Lung (tissue), 17 donors: ENCODE measurements at places on chromosomes 7 and 10. TPM values are rescaled to one million over a fixed set of nuclear protein-coding genes. Genes with fewer than 3 reads are reported as not detected.
A peak's percentile ranks its signal among the peaks of the same experiment; 100 is the strongest.

DNA sequence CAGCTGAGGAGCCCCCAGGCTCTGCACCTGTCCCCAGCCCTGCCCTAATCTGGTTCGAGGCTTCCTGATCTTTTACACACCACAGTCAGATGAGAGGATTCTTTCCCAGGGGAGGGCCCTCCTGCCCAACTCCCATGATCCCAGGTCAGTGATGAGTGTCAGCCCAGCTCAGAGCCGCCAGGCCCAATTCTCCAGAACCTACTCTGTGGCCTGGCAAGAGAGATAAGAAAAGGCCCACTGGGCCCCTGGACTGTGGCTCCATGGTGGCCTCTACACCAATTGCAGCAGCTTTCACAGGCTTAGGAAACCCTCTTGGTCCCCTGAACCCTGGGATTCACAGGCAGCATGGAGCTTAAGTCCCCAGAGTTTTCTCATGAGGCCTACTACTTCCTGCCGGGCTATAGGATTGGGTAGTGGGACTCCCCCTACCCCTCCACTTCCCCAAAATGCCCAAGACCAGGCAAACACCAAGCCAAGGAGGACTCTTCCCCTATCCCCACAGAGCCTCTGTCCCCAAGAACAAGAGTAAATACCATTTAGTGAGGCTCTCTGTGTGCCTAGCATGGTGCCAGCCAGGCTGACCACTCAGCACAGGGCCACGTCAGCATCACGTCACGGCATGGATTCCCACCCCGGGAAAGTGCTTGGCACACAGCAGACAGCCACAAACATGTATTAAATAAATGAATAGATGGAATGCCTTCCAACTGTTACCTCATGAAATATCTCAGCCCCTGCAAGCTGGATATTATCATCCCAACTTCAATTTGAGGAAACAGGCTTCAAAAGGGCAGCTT, 100.0 kb downstream of the GRID1 start:
- no peak for DNase-seq
- H3K36me3 ChIP-seq: no peaks in the 10 kb centered on the region
- no peaks in the 10 kb centered on the region for H3K4me1 ChIP-seq
- H3K27ac ChIP-seq: no peak overlapping the region

- H3K4me1 ChIP-seq: no peaks in the 10 kb centered on the region
- no peaks in the 10 kb centered on the region for H3K36me3 ChIP-seq
- H3K4me3 ChIP-seq: no peak overlapping the region
- no peak for DNase-seq
- no peak overlapping the region for H3K27ac ChIP-seq
- H3K27me3 ChIP-seq: no peaks in the 10 kb centered on the region
Observed at GRCh38 chr7:85765698-85766298, 578.9 kb upstream of the SEMA3D start.

GRCh38 chr7:86833360-86833759, 189.7 kb downstream of the GRM3 start:
- H3K4me3 ChIP-seq: no peak overlapping the region
- H3K36me3 ChIP-seq: no peaks in the 10 kb centered on the region
- DNase-seq: peak; percentile 62

GRCh38 chr10:48608279-48608681, 3.4 kb upstream of the ARHGAP22 start:
- H3K4me1 ChIP-seq: no peaks in the 10 kb centered on the region
- H3K27ac ChIP-seq: no peak overlapping the region
- peaks cover 30% of the 10 kb centered on the region for H3K27me3 ChIP-seq
- no peaks in the 10 kb centered on the region for H3K36me3 ChIP-seq

- H3K4me1 ChIP-seq: peaks cover 9% of the 10 kb centered on the region
- DNase-seq: no peak
- H3K27me3 ChIP-seq: no peaks in the 10 kb centered on the region
- no peak overlapping the region for H3K4me3 ChIP-seq
Observed at GRCh38 chr7:152672626-152673025, 3.3 kb downstream of the XRCC2 start.

DNA sequence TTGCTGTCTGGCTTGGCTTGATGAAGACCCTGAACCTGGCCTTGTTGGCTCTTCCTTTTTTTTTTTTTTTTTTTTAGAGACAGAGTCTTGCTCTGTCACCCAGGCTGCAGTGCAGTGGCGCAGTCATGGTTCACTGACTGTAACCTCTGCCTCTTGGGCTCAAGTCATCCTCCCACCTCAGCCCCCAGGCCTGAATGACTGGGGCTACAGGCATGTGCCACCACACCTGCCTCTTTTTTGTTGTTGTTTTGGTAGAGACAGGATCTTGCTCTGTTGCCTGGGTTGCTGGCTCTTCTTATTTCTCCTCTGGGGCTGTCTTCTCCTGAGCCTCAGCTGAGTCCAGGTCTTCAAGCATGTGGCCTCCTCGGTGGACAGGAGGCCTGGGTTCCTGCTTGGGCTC, 44.7 kb downstream of the PRF1 start:
- no peak overlapping the region for H3K4me3 ChIP-seq
- DNase-seq: no peak
- H3K27ac ChIP-seq: no peak overlapping the region
- peaks cover 5% of the 10 kb centered on the region for H3K36me3 ChIP-seq

DNA sequence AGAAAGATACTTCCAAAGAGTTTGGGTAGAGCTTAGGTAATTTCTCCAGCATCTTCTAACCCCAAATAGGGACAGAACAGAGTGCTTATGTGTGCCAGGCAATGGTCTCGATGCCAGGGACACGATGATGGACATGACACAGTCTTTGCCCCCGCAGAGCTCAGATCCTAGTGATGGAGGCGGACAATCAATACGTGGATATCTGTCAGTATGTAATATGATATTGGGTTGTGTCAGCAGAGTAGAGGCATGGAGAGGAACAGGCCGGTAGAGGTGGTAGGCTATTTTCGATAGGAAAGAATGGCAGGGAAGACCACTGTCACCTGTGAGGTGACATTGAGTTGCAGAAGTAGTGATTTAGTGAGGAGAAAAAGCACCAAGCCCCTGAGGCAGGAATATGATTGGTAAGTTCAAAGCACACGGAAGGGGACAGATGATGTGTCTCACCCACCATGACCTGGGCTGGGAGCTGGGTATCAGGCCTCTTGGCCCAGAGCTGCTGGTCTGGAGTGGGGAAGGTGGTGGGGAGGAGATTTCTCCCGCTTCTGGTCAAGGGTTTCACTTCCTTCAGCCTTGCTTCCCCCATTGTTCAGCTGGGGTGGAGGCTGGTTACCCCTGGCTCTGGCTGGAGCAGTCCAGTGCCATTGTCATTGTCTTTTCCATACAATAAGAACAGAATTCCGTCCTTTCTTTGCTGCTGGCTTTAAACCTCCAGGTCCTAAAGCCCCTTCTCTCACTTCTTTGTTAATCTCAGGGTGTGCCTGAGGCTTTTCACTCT, 36.0 kb upstream of the SRGN start:
- no peaks in the 10 kb centered on the region for H3K36me3 ChIP-seq
- H3K27me3 ChIP-seq: no peaks in the 10 kb centered on the region
- no peak for DNase-seq
- no peaks in the 10 kb centered on the region for H3K4me1 ChIP-seq

GRCh38 chr10:24502006-24502405, 221.7 kb downstream of the ARHGAP21 start:
- H3K4me1 ChIP-seq: no peaks in the 10 kb centered on the region
- H3K4me3 ChIP-seq: no peak overlapping the region
- peak; percentile 36 for DNase-seq
- no peak overlapping the region for H3K27ac ChIP-seq

GRCh38 chr10:26214004-26214403, 2.6 kb upstream of the GAD2 start:
- H3K36me3 ChIP-seq: no peaks in the 10 kb centered on the region
- no peak for DNase-seq
- no peak overlapping the region for H3K27ac ChIP-seq
- H3K27me3 ChIP-seq: peaks cover 92% of the 10 kb centered on the region
- no peaks in the 10 kb centered on the region for H3K4me1 ChIP-seq

DNA sequence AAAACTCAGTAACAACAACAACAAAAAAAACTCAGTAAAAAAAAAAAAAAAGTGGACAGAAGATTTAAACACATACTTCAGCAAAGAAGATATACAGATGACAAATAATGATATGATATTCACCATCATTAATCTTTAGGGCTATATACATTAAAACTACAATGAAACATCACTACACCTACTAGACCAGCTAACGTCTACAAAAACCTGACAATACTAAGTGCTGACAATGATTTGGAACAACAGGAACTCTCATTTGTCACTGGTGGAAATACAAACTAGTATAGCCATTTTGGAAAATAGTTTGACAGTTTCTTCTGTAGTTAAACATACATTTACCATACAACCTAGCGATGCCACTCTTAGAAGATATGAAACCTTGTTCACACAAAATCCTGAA, 171.8 kb upstream of the RHEB start:
- H3K27me3 ChIP-seq: no peaks in the 10 kb centered on the region
- H3K36me3 ChIP-seq: no peaks in the 10 kb centered on the region
- no peak overlapping the region for H3K27ac ChIP-seq
- H3K4me3 ChIP-seq: no peak overlapping the region
- H3K4me1 ChIP-seq: peaks cover 18% of the 10 kb centered on the region

DNA sequence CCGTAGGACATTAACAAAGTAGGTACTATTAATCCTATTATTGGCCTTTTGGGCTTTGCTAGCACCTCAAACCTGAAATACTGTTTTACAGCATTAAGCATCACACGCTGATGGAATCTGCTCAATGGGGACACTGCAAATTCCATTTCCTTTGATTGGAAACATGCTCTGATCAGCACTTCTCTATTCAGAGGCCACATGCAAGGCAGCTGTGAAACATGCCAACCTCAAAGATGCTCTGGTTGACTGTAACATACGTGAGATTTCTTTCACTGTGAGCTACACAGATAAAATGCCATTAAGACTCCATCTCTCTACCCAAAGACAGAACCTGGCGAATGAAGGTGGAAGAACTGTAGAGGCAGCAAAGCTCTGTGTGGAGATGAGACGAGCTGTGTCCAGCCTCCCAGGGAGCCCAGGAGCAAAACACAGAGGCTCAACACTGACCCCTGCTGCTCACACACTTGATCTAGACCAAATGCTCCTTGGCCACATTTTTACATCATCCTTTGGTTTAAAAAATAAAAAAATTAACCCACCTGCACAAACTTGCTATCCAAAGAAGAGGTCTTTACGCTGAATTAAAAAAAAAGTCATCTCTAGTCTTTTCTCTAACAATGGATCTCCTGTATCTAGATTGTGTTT, 8.0 kb downstream of the RSU1 start:
- H3K27ac ChIP-seq: no peak overlapping the region
- H3K27me3 ChIP-seq: no peaks in the 10 kb centered on the region
- no peak overlapping the region for H3K4me3 ChIP-seq
- H3K4me1 ChIP-seq: no peaks in the 10 kb centered on the region
- H3K36me3 ChIP-seq: no peaks in the 10 kb centered on the region
- no peak for DNase-seq

DNA sequence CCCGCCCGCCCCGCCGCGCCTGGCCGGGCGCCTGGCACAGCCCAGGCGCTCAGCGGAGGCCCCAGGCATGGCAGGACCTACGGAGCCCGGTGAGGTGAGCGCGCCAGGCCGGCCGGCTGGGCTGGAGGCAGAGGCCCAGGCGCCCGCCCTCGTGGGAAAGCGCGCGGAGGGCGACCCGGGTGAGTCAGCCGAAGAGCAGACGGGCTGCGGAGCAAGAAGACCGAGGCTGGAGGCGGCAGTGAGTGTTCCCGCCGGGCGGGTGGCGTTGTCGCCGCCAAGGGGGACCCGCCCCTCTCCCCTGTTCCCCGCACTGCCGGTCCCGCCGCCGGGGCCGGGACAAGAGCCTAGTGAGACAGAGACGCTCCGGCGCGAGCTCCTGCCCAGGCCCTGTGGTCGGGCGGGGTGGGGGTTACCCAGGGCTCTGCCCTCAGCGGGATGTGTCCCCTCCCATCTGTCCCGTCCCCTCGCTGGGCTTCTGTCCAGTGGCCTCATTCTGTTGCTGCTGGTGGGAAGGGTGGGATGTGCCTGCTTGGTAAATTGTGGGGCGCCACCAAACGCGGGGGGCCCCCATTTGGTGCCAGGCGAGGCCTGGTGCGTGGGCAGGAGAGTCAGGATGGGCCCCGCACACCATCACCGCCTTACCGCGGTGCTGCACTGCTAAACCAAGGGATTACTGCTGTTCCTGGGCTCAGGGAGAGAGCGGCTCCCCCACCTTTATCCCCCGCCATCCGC, 17.0 kb upstream of the NODAL start:
- H3K4me1 ChIP-seq: no peaks in the 10 kb centered on the region
- H3K27ac ChIP-seq: peak overlapping the region; percentile 83
- H3K4me3 ChIP-seq: no peak overlapping the region

DNA sequence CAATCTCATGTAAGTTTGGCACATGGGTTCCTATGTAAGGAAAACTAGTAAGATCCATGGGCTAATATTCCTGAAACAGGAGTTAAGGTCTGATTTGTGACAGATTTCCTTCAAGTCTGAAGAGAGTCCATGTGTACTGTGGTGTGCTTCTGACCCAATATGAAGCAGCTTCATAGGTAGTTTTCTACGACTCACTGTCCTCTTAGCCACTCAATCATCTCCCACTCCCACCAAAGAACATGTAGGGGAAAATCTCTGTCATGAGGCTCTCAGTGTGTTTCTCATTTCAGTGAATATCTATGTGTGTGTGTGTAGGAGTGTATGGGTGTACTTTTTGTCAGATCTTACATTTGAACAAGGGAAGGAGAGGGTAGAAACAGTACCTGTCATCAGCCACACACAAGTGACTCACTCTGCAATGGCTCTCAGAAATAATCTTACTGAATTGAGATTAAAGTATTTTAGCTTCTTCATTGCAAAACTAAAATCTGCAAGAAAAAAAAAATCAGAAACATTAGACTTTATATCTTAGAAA, 31.1 kb downstream of the RELN start:
- H3K27ac ChIP-seq: no peak overlapping the region
- H3K27me3 ChIP-seq: no peaks in the 10 kb centered on the region
- no peak overlapping the region for H3K4me3 ChIP-seq
- no peaks in the 10 kb centered on the region for H3K4me1 ChIP-seq
- H3K36me3 ChIP-seq: no peaks in the 10 kb centered on the region

DNA sequence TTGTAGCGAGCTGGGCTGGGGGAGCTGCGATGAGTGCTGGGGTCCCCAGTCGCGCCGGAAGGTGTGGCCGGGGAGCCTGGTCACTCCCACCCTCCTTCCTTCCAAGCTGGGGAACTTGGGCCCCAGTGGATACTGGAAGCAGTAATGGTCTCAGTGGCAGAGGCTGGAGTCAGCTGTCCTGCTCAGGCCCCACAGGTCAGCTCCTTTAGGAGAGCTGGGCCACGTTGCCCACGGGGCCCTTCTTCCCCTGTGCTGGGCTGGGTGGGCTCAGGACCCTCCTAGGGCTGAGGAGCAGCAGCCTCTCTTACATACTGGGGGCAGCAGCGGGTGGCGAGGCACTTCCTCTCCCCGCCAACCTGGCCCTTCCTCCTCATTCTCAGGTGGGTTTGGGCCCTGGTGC, 200.6 kb upstream of the MKI67 start:
- no peaks in the 10 kb centered on the region for H3K27me3 ChIP-seq
- DNase-seq: no peak
- H3K36me3 ChIP-seq: no peaks in the 10 kb centered on the region
- H3K4me3 ChIP-seq: no peak overlapping the region

- no peaks in the 10 kb centered on the region for H3K4me1 ChIP-seq
- H3K36me3 ChIP-seq: no peaks in the 10 kb centered on the region
- no peaks in the 10 kb centered on the region for H3K27me3 ChIP-seq
Observed at GRCh38 chr10:18400906-18401245, 250.5 kb downstream of the NSUN6 start.

Gene ZNF716
- not detected for total RNA-seq

Gene ANKRD16
- total RNA-seq: 7.7 TPM

Gene BRI3
- total RNA-seq: 99.7 TPM

Gene EXOSC1
- 28.7 TPM for total RNA-seq

Gene NKX2-3
- not detected for total RNA-seq

Gene IQUB
- 17.4 TPM for total RNA-seq

Gene LMTK2
- total RNA-seq: 23.5 TPM

Gene FAM25C
- not detected for total RNA-seq

Gene GCK
- 1.1 TPM for total RNA-seq

Gene AOAH
- total RNA-seq: 28.1 TPM

Gene TSPAN12
- total RNA-seq: 21.1 TPM

Gene WNT2
- 59.2 TPM for total RNA-seq

Gene C10orf53
- 0.11 TPM for total RNA-seq

Gene GPR15LG
- not detected for total RNA-seq
